ENCODE measurements at places on chromosomes 5 and 9.
A peak's percentile ranks its signal among the peaks of the same experiment; 100 is the strongest.

DNA sequence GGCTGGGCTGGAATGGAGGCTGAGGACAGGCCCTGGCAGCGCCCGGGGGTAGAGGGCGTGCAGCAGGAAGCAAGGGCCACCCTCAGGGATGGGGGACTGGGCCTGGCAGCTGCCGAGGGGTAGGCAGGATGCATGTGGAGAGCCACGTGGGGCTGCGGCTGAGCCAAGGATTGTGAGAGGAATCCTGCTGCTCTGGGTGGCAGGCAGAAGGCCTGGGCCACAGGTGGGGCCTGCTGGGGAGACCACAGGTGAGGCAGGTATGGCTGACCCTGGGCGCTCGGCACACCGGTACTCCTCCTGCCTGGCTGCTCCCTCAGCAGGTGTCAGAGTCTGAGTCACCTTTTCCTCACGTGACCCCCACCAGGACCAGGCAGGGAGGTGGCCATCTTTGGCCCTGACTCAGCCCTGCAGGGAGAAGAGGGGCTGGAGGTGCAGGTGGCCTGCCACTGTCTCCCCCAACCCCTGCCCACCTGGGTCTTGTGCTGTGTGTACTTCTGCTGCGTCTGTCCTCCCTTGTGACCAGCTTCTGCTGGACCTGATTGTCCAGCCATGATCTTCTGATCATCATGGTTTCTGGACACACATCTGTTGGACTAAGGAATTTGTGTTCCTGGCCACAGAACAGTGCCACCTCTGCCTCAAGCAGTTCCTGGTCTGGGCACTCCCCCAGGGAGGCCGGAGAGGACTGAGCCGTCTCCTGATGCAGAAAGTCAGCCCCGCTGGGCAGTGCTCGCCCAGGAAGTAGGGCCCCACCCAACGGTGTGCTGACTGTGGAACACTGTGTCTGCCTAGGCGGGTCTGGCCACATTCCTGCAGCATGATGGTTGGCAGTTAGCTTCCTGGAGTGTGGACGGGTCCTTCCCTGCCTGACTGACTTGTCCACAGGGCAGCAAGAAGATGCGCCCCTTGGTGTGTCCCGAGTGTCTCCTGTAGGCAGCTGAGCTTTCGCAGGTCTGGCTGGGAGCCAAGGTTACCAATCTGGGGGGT is 6.4 kb downstream of the ARRDC1 start:
- no peak for DNase-seq

- DNase-seq = no peak
These were observed 1.0 kb downstream of the RIOK2 start for GRCh38 chr5:97181856-97182545.

- no peak for DNase-seq
These were observed 103.0 kb upstream of the ERCC6L2 start for GRCh38 chr9:95772320-95773052.

GRCh38 chr9:82129708-82130107 is 141.1 kb downstream of the SPATA31D1 start:
- DNase-seq = no peak

- DNase-seq = no peak
These were observed 37.5 kb upstream of the SHB start for GRCh38 chr9:38106488-38106887.

DNA sequence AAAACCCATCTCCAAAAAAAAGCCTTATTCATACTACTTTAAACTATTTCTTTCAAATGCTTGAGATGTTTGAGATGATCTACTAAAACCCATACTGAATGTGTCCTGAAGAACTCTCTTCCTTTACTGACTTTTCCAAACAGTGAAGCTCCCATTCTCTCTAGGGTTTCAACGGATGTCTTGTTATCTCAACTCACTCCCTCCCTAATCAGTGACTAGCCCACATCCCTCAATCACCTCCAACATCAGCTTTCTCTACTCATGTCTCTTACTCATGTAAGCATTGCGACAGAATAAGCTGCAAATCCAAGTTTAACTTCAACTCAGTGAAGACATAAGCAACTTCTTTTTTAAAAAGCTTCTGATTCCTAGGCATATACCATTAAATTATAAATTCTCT is 42.1 kb downstream of the WDR41 start:
- DNase-seq = no peak

GRCh38 chr9:97997330-97998276 is 14.5 kb downstream of the ANP32B start:
- no peak for DNase-seq

GRCh38 chr5:17316970-17317459 is 99.6 kb downstream of the BASP1 start:
- DNase-seq = peak; percentile 52

GRCh38 chr5:65809817-65810531 is 88.0 kb downstream of the NLN start:
- peak; percentile 66 for DNase-seq

DNA sequence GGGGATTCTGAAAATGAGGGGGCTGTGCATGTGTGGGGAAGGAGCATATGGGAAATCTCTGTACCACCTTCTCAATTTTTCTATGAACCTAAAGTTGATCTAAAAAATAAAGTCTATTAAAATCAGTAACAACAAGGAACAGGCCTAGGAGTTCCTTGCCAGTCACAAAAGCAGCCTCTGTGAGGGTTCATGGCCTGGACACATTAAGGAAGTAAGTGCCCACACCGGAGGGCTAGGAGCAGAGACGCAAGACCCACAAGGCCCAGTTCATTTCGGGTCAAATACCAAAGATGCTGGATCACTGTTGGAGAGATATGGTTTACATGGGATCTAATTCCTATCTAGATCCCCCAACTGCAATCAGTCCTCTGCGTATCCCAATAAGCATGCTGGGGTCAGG is 88.4 kb downstream of the SEMA4D start:
- DNase-seq = no peak

GRCh38 chr9:80883426-80883825 is 805.9 kb downstream of the TLE1 start:
- DNase-seq = no peak

- no peak for DNase-seq
These were observed 13.1 kb downstream of the NR6A1 start for GRCh38 chr9:124758061-124758460.

DNA sequence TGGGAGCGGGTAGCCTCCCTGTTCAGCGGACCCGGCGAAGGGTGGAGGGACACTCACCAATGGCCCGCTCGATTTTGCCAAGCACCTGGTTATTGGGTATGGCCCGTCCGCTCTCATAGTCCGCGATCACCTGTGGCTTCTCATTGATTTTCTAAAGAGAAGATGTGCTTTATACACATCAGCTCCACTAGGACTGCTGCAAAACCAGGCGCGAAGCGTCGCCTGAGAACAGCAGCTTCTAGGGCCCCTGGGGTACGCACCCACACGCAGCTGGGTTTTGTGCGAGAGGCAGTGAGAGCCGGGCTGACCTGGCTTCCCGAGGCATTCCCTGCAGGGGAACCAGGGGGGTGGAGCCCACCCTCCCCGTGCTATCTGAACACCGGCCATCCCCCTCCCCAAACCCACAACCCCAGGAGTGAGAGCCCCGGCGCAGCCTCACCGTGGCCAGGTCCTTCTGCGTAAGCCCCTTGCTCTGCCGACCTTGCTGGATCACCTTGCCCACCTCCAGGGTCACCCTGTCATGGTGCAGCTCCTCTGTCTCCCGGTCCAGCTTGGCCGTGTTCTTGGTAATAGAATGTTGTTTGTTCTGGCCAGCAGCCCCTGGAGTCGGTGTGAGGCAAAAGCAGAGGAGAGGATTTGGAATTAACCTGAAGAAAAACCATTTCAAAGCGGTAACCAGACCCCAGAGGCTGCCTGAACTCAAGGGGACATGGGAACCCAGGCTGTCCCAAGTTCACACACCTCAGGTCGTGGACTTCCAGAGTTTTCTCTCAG is 3.1 kb downstream of the EDF1 start:
- no peak for DNase-seq

DNA sequence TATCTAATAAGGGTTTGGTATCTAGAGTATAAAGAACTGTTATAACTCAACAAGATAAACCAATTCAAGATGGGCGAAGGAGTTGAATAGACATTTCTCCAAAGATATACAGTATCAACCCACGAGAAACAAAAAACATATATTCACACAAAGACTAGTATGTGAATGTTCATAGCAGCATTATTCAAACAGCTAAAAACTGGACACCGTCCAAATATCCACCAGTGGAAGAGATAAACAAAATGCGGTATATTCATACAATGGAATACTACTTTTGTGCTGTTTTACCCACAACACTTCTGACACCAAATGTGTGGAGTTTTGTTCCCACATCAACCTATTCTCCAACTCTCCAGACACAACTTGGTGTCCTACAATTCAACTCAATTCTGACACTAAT is 33.1 kb downstream of the EGR1 start:
- DNase-seq = no peak

GRCh38 chr5:147876626-147877025 is 1.9 kb upstream of the SCGB3A2 start:
- DNase-seq = no peak

- no peak for DNase-seq
These were observed 2180.4 kb upstream of the WWC1 start for GRCh38 chr5:166111021-166111420.

- peak; percentile 56 for DNase-seq
These were observed 112.3 kb upstream of the SMIM23 start for GRCh38 chr5:171673328-171673727.
